ENCODE measurements at places on chromosomes 7 and 10.
A peak's percentile ranks its signal among the peaks of the same experiment; 100 is the strongest.

DNA sequence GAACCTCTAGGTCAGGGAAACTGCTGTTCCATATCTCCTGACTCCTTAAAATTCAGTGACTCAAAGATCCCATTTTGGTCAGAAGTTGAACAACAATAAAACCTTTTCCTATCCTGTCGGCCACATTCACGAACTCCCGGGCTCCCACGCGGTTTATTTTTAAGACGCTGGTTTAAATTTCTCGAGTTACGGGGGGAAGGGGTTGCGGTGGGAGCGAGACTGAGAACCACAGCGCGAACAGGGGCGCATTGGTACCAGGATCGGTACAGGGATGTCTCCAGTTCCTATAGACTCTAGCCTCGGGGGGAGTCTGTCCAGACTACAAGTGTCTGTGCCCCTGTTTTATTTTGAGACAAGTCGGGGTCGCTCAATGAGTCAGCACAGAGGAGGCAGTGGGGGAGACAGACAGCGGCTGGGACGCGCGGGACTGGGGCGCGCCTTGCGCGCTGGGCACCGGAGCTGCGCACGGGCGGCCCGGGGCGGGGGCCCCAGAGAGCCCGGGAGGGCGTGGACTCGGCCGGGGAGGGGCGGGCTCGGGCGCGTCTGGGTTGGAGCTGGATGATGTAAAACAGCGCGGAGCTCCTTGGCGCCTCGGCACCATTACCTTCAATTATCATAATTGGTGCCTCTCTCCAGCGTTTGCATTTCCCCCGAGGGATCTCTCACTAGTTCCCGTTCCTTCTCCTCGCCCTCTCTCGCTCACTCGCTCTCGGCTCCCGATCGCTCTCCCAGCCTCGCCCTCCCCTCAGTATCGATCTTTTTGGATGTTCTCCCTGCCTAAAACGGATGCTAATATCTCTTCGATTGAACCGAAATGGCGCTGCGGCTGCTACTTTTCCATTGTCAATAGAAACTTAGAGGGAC is 8.7 kb upstream of the BAMBI start:
- DNase-seq: peak; percentile 16

GRCh38 chr10:95907456-95908253 is at the start of gene CC2D2B:
CC2D2B (plus strand) TSS chr10:95907975; CDS start chr10:95911324, 3,349 bp downstream.
- peak; percentile 25 for DNase-seq

DNA sequence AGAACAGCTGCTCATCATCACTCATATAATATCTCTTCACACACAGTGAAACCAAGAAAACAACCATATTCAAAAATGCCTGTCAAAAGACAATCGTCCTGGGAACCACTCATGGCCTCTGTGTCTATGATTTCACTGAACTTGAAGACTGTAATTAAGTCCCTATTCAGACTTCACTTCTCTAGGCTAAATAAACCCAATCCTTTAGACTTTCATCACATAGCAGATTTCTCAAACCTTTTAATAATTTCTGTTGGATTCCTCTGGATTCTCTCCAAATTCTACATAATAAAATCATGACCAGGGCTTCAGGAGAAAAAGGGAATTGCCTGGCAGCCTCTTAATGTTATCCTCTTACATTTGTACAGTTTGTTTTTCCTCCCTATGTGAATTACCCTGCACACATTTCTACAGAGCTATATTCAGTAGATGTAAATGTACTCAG is 201.1 kb downstream of the LRRN3 start:
- DNase-seq: no peak

DNA sequence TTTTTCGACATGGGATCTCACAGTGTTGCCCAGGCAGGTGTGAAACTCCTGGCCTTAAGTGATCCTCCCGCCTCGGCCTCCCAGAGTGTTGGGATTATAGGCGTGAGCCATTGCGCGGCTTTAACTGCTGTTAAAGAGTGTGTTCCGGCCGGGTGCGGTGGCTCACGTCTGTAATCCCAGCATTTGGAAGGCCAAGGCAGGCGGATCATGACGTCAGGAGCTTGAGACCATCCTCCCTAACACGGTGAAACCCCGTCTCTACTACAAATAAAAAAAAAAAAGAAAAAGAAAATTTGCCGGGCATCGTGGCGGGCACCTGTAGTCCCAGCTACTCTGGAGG is 1.1 kb downstream of the RABGEF1 start:
- DNase-seq: no peak

GRCh38 chr10:51950371-51950995 is 251.1 kb upstream of the CSTF2T start:
- no peak for DNase-seq

DNA sequence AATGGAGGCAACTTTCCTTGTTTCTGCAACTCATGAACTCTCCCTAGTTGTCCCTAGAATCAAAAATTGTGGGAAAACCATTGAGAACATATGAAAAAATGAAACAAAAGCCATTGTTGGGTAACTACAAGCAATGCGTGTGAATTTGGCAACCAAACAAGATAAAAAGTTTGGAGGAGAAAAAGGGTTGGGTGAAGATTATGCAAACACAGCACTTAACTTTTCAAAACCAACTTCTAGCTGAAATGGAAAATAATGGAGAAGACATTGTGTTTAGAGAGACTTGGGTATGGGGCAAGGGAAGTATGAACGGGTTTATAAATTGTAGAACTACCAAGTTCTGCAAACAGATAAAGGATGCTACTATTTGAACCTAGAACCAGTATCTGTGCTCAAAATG is 89.0 kb upstream of the SVIL start:
- DNase-seq: no peak

GRCh38 chr7:21383227-21384220 is 44.4 kb upstream of the SP4 start:
- DNase-seq: no peak

- no peak for DNase-seq
Observed at GRCh38 chr7:41437257-41438196, 265.4 kb downstream of the INHBA start.

DNA sequence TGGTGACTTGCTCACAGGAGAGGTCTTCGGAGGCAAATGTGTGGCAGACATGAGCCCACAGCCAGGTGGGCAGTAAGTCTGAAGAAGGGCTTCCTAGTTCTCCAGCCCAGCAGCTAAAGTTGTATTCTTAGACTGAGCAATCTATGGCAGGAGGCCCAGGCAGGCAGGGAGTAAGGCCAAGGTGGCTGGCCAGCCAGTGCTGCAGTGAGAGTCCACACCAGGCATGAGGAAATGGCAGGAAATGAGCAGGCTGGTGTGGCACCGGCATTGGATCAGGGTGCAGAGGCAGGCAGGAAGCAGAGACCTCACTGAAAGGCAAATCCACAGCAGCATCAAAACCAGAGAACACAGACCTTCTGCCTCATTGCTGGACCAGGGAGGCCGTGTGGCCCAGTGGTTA is 84.6 kb upstream of the PDE1C start:
- no peak for DNase-seq

- DNase-seq: no peak
Observed at GRCh38 chr7:28488061-28488791, 75.9 kb downstream of the CREB5 start.

DNA sequence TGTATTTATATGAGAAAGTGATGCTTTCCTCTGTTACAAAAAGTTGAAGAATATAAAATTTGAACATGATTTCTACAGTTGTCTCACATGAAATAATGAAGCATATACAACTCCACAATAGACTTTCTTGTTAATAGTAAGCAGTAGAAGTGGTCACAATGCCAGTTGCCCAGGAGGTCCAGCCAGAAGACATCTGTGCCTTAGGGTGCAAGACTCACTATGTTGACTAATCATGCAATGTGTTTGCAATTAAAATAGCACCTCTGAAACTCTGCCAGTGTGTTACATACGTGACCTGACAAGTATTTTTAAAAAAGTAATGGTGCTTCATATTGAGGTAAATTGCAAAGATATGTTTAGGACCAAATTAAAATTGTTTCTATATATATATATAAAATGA is 547.2 kb downstream of the ETV1 start:
- no peak for DNase-seq

DNA sequence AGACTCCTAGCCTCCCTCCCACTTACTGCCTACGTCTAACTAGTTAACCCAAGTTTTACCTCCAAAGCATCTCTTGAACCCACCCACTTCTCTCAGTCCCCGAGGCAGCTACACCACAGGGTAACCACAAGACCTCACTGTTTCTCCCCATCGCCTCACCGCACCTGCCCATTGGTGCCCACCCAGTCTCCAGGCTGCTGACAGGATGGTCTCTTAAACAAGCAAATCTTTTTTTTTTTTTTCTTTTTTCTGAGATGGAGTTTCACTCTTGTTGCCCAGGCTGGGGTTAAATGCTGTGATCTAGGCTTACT is 47.0 kb downstream of the DENND2A start:
- DNase-seq: no peak

GRCh38 chr7:39360766-39361165 is 205.4 kb upstream of the YAE1 start:
- no peak for DNase-seq

DNA sequence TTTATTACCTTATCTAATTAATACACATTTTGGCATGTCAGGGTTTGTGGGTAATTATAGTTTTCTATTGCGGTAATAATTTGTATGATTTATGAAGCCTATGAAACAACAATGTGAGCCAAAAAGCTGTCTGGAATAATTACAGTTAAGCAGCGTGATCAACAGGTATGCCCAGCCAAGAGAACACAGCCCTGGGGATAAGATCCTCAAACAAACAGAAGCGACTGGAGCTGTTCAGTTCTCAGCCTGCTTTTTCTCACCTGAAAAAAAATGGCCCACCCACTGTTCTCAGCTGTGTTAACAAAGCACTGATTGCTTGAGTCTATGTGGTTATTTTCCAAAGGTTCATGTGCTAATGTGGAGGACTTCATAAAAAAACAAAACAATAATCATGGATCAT is 855.8 kb downstream of the GATA3 start:
- DNase-seq: no peak

DNA sequence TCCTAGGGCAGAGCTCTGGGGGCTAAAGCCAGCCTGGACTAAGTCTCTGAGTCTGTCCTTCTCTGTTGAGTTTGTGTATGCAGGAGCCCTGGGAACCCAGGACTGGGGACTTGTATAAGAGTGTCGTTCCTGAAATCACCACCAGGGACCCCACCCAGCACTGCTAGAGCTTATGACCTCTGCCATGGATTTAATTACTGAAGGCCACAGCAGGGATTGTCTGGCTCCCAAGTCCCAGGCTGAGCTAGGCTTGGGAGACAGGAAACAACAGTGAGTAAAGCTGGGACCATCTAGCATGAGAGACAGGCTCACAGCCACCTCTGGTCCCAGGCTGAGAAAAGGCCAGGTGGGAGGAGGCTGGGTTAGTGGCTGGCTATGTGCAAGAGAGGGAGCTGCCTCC is 1.4 kb upstream of the TSPAN15 start:
- DNase-seq: no peak

DNA sequence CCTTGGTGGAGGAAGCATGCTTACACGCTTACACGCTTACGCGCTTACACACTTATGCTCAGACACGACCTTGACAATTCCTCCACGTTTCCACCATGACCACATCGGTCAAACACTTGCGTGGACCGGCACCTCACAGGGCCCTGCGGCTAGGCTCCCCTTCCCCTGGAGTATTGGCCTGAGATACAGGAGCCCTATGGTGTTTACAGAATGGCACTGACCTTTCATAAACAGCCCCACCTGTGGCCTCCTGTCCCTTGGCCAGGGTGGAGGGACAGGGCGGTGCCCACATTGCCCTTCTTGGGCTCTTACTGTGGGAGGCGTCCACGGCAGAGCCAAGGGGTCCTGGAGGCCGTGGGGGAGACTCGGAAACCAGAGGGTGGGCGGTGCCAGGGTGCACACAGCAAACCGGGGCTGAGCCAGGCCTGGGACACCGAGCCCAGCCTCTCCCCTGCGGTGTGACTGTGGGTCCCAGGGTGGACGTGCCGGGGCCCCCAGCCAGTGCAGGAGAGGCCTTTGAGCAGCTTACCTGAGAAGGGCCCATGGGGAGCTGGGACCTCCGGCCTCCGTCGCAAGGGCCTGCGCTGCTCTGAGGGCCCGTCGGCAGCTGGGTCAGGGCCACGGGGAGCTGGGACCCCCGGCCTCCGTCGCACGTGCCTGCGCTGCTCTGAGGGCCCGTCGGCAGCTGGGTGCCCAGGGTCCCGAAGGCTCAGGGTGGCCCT is 44.2 kb upstream of the FOXL3 start:
- DNase-seq: no peak

GRCh38 chr7:112176241-112176640 is 30.0 kb downstream of the DOCK4 start:
- no peak for DNase-seq

GRCh38 chr7:98855610-98856422 is 14.0 kb downstream of the TMEM130 start:
- no peak for DNase-seq

DNA sequence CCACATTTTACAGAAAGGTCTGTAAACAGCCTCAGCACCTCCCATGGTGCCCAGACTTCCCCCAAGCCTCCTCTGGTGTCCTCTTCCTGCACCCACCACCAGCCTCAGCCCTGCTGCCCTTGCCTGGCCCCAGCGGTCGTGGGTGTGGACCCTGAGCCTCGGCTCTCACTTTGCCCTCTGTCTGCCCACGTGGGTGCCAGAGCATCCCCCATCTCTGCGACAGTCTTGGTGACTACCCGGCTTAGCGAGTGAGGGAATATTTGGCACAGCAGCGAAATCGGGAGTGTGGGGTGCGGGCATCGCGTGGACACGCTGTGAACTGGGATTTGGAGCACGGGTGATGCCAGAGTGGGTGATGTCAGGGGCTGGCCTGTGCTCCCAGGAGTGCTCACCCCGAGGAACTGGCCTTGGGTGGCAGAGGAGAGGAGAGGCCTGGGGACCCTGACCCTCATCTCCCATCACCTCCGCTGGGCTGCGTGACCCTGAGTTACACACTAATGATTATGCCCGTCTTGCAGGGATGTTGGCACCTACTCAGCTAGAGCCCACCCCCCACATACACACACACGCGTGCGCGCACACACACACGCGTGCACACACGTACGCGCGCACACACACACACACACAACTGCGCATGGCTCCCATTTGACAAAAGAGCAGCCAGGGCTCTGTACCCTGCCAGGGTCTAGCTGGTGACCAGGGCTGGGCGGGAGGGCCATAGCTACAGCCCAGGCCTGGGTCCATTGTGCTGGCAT is 8.7 kb downstream of the ELFN1 start:
- no peak for DNase-seq

DNA sequence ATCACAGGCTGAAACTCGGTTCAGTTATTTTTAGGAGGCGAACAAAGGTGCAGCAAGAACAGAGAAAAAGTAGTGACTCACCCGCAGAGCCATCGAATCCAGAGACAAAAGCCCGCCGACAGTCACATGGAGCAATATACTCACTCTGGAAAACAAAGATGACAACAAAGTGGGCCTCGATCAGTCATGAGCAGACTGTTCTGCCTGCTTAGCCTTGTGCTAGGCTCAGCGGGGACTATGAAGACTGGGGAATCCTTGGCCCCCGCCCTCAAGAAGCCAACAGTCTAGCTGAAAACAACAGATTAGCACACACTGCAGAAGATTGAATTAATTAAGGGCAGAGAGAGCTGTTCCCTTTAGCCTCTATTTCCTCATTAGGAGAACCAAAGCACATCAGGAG is 30.4 kb downstream of the XPNPEP1 start:
- DNase-seq: no peak

- DNase-seq: no peak
Observed at GRCh38 chr10:89134963-89135362, 72.2 kb downstream of the CH25H start.

- no peak for DNase-seq
Observed at GRCh38 chr7:90446137-90446899, 23.1 kb upstream of the PTTG1IP2 start.

Measured in activated gamma-delta T cell (primary cell).